Mucosa of descending colon (tissue), 3 donors: ENCODE measurements at places on chromosomes 6 and 20.

DNA sequence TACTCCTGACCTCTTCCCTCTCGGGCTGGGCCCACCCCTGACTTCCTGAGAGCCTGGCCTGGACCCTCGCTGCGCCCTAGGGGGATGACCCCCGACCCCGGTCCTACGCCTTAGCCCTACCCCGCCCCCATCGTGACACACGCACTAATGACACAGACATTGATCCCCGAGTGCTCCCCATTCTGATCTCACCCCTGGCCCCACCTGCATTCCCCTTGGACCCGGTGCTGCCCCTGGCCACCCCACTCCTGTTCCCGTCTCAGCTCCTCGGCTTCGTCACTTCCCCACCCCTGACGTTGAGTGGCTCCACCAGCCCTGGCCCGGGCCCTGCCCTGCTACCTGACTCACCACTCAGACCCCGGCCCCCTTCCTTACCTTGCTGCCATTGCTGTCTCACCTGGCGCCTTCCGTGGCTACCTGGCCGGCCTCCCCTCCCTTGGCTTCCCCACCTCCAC is 12.1 kb downstream of the RBCK1 start:
- no peak for DNase-seq

- DNase-seq: no peak
Observed at GRCh38 chr6:92790381-92790780, 629.0 kb downstream of the EPHA7 start.

DNA sequence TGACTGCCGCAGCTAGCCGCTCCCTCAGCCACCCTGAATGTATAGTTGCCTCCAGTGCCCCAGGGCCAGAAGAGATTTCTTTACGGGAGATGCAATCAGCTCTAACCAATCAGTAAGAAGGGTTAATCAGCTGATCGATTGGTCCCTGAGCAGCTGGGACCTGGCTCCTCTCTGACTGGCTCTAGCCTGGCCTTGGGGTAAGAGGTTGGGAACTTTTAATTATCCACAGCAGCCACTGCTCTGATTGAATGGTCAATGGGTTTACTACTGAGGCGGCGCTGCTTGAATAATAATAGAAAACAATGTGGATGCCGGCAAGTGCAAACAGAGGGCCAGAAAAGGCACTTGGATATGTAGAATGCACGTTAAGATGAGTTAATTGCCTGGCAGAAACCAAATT is 99.8 kb downstream of the TFAP2A start:
- no peak for DNase-seq

DNA sequence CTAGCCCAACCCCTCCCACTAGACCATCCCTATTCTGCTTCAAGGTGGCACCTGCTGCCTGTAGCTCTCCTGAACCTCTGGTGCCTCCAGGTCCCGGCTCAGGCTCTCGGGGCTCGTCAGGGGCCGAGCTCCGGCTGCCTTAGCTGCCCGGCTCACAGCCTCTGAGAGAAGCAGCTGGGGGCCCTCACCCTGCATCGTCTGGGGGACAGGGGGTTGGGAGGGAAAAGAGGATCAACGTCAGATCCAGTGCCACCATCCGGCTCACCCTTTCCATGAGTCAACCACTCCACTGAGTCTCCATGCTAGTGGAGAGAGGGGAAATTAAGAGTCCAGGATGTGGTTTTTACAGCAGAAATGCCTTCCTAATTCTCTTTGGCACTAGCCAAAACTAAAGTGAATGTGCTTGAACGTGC is 13.0 kb downstream of the BAG6 start:
- no peak for DNase-seq

DNA sequence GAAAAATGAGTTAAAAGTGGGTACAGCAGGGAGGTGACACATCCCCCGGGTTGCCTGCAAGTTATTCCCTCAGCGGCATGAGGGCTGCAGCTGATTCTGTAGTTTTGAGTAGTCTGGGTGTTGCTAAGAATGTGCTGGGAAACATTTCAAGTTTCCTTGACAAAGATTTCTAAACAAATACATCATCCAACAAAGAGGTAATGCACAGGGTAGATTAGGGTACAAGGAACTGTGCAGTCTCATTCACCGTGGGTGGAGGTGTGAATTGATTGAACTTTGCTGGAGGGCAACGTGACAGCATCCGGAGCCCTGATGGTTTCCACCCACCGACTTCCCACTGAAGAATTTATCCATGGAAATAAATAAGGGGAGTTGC is 21.8 kb downstream of the CASS4 start:
- DNase-seq: no peak

DNA sequence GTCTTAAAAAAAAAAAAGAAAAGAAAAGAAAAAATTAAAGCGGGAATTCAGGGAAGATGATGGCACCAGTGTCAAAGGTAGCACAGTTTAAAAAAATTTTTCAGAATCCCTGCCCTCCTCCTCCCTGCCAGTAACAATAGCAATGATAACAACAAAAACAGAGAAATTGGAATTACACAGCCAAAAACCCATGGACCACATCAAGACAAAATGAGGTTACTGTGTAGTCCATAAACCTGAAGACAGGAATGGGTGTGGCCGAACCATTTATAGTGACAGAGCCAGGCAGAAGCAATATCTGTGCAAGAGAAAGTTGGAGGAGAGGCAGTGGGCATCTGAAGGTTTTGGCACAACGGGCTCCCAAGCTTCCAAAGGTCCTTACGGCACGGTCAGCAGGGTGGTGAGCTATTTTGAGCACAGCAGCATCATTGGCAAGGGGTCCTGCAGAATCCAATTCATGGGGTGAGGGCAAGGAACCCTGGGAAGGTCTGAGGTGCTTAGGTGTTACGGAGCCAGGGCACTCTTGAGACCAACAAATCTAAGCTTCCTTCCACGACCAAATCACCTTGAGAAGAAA is 202.3 kb downstream of the GMPR start:
- DNase-seq: no peak

DNA sequence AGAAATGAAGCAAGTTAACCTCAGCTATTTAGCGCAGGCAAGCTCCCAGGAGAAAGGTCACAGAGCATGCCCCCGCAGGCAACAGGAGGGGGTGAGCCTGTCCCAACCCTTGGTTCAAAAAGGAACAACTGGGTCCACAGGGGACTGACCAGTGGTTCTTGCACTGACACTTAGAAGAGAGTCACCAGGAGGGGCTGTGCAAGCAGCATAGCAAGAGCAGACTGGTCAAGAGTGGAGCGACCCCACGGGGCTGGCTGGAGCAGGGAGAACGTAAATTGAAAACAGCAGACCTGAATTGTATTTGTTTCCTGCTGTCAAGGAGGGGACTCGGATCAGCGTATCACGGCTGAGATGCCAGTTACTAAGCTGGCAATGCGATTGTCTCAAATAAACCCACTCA is 32.8 kb downstream of the GABRR1 start:
- DNase-seq: no peak

- no peak for DNase-seq
Observed at GRCh38 chr20:22418738-22419137, 165.6 kb downstream of the FOXA2 start.

DNA sequence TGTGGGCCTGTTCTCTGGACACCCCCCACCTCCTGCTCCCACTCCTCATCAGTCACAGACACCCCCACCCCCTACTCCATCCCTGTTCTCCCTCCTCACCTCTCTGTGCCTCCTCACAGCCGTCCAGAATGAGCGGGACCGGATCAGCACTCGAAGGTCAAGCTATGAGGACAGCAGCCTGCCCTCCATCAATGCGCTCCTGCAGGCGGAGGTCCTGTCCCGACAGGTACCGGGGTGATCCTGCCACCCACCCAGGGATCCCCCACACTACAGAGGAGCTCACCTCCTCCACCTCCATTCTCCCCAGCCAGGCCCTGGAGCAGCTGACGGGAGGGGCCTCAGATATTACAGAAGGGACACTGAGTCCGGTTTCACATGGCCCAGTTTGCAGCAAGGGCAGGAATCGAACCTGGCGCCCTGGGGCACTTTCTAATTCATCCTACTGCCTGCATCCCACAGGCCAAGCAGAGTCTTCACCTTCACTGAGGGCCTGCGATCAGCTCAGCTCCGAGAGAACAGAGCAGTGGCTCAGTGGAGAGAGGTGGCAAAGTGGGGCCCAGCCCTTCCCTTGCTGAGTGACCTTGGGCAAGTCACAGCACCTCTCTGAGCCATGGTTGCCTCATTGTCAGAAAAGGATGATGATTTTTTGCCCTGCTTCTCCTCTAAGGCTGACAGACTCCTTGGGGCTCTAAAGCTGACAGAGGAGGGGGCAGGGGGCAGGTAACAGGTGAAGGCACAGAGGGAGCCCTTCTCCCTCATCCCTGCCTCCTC is 58.3 kb downstream of the HNF4A start:
- no peak for DNase-seq

GRCh38 chr6:73560182-73560732 is 39.4 kb upstream of the EEF1A1 start:
- no peak for DNase-seq

GRCh38 chr6:4970739-4971395 is 33.0 kb downstream of the RPP40 start:
- DNase-seq: no peak

DNA sequence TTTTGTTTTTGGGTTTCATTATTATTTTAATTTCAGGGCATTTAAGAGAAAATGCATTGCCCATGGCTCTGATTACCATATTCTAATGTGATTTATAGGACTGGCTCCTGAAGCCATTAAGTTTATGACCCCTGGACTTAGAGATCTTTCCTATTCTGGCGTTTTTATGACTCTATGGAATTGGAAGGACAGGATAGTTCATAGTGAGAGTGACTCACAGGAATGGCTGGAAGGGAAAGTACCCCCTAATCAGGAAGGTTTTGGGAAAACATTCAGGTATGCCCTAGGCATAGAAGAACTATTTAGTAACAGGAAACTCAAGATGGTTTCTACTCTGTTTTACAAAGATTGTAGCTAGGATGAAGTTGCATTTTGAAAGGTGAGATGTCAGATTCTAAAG is 108.6 kb upstream of the SLC2A12 start:
- DNase-seq: no peak

DNA sequence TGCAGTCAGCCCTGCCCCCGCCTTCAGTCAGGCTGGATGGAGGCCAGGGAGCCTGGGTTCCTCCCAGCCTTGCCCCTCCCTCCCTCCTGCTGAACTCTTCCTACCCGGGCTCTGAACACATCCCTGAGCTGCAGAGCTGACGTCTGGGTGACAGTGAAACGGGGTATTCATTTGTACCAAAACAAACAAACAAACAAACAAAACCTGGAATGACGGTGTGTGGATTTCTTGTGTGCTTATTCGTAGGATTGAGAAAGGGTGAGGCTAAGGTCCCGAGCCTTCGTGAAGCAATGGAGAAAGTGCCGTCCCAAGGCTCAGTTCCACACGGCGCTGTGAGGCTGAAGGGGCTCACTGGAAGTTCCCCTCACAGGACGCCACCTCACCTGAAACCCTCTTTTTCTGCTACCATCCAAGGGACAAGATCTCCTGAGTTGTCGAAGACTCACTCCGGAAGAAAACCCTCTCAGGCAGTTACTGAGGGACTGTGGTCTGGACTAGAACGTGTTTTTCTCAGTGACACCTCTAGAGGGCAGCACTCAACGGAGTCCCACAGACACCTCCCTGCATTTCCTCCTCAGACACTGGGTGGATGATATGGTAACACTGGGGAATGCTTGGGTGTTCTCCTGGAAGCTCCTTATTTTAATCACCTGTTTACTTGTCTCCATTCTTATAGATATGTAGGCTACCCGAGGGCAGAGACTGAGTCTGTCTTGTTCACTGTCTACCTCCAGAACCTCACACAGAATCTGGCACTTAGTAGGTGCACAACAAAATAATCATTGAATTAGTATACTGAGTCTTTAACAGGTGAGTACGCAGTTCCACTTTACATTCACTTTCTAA is 27.3 kb downstream of the GSTA3 start:
- DNase-seq: peak; percentile 86

GRCh38 chr6:14240411-14241166 is 123.0 kb downstream of the CD83 start:
- no peak for DNase-seq

DNA sequence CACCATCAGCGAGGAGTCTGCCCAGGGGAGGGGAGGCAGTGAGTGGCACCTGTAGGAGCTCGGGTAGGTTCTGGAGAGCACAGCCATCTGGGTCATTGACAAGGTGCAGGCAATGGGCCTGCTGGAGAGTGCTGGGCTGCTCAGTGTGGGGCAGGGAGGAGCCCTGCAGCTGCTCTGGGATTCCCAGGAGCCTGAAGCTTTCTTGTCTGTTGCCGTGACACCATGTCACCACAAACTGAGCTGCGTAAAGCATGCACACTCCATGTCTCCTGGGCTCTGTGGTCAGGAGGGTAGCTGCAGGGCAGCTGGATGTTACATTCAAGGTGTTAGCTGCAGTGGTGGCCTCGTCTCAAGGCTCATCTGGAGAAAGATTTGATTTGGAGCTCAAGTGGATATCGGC is 4.5 kb upstream of the SLC22A1 start:
- DNase-seq: no peak

DNA sequence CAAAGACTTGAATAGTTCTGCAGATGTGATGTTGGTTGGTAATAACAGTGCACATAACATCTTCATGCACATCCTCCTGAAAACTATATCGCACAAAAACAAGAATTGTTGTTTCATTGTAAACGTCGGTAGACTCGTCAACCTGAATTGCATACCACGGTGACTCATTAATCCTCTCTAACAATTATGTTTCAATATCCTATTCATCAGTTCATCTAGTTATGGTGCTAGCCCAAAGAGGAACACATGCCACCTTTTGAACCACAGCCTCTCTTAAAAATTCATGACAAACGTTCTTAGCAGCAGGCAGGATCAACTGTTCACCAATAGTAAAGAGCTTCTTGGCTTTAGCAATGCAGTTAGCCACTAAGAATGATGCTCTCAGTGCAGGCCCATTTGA is 25.0 kb downstream of the CRYBG1 start:
- no peak for DNase-seq

DNA sequence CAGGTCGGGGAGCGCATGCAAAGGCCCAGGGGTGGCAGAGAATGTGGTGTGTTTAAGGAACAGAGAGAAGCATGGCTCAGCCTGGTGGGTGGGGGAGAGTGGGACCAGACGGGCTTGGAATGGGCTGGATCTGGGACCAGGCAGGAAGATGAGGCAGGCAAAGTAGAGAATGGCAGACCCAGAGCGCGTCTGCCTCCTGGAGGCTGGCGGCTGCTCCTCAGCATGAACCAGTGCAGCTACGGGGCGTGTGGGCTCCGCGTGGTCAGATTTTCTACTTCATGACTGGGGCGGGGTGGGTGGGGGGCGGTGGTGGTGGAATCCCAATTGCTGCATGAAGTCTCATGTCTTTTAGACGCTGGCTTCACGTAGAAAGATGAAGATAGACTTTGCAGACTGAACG is 135.6 kb downstream of the TFAP2C start:
- DNase-seq: no peak

DNA sequence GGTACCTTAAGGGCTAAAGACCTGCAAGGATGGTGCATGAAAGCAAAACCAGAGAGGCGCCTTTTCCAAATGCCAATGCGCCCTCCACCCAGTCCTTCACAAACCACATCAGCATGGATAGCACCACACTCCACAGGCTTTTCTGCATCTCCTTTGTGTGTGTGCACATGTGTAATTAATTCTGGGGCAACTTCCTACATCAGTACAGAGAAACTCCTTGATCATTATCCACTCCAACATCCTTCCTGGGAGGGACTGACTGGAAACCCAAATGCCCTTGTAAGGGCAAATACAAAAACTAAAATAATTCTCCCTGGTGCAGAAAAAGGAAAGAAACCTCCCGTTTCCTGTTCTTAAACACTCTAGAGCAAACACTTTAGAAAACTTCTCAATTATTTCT is 10.8 kb downstream of the SLC52A3 start:
- DNase-seq: no peak

- DNase-seq: no peak
Observed at GRCh38 chr6:110541701-110542309, 65.4 kb upstream of the SLC22A16 start.

- DNase-seq: no peak
Observed at GRCh38 chr6:11515763-11516162, 21.8 kb upstream of the TMEM170B start.
